ENCODE measurements at places on chromosomes 16 and 17.

GRCh38 chr16:4500272-4500671 lies 24.1 kb downstream of the HMOX2 start:
- DNase-seq, result no peak

DNA sequence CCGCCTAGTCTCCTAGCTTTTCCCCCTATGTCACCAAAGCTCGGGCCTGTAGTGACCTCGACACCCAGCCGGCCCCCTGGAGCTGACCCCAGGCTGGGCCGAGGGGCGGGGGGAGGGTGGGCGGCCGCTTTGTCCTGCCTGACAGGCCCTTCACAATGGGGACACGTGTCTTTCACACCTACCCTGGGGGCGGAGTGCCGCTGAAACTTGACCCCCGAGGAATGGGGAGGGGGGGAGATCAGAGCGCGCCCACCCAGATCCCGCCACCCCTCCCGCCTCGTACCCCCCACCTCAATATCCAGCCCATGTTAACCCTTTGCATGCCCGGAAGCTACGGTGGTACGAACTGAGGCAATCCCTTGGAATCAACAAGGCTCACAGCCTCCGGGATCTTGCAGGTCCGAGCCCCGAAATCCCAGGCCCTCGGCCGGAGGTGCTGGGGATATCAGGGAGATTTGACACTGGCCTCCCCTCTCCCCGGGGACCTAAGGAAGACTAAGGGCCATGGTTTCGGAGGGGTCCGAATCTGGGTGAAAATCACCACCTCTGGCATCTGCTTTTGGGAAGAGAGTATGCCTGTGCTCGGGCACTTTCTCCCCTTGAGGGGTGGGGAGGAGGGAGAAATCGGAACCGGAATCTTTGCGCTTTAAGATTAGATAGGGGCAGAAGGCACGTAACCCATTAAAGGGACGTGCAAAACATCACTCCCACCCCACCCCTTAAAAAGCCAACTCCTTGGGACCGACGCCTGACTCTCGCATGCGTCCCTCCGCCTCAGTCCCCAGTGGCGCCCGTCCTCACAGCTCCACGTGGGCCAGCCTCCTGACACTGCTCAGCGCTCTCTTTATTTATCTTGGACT lies 2.6 kb downstream of the NOG start:
- DNase-seq, result no peak

- no peak for DNase-seq
Observed at GRCh38 chr16:580141-580945, 9.5 kb upstream of the RAB40C start.

GRCh38 chr17:55818451-55819375 lies 67.9 kb downstream of the PCTP start:
- DNase-seq, result no peak

GRCh38 chr17:65356536-65356935 lies 204.9 kb downstream of the AXIN2 start:
- DNase-seq, result no peak

GRCh38 chr17:15412606-15413005 lies 54.8 kb downstream of the CDRT4 start:
- DNase-seq, result no peak

Data from CD4-positive, alpha-beta T cell treated with Interferon alpha-2 for 1 hour (primary cell).